Cerebellum (tissue), 4 donors: ENCODE measurements at places on chromosomes 4 and X. TPM values are rescaled to one million over a fixed set of nuclear protein-coding genes. Genes with fewer than 3 reads are reported as not detected.

Gene RHOXF1
- total RNA-seq = not detected

Gene KLHL5
- total RNA-seq = 116 TPM

- DNase-seq = no peak
Observed at GRCh38 chrX:63993936-63994335, 208.9 kb upstream of the ARHGEF9 start.

Gene FGF16
- not detected for total RNA-seq
